ENCODE measurements at places on chromosomes 2 and 18.

DNA sequence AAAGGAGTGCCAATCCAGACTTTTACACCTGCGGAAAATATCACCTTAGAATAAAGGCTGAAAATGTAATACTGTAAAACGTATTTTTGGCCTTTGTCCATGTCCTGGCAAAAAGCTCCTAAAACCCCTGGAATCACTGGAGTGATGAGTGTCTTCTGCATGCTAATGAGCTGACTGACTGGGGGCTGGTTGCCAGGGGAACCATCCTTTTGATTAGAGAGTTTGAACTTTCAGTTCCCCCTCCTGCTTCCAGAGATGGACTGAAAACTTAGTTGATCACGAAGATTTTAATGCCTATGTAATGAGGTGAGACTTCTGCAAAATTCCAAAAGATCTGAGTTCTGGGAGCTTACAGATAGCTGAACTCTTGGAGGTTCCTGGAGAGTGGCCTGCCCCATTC, 20.5 kb downstream of the PUM2 start:
- DNase-seq: no peak

GRCh38 chr2:57693177-57693576, 353.4 kb upstream of the VRK2 start:
- no peak for DNase-seq

DNA sequence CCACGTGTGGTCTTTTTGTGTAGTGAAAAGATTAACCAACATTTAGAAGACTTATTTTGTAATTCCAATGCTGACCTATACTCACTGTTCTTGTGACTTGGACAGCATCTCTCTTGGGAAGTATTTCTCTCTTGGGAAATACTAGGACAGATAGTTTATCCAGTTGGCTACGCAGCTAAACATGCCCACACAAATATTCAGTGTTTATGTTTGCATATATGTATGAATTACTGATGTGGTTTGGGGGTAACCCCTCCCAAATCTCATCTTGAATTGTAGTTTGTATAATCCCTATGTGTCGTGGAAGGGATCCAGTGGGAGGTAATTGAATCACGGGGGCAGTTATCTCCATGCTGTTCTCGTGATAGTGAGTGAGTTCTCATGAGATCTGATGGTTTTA, 2062.3 kb upstream of the CELF4 start:
- no peak for DNase-seq

- DNase-seq: peak; percentile 89
These were observed 9.1 kb upstream of the ARID5A start for GRCh38 chr2:96527286-96528005.

- DNase-seq: no peak
These were observed 274.9 kb downstream of the NR4A2 start for GRCh38 chr2:156057647-156058046.

DNA sequence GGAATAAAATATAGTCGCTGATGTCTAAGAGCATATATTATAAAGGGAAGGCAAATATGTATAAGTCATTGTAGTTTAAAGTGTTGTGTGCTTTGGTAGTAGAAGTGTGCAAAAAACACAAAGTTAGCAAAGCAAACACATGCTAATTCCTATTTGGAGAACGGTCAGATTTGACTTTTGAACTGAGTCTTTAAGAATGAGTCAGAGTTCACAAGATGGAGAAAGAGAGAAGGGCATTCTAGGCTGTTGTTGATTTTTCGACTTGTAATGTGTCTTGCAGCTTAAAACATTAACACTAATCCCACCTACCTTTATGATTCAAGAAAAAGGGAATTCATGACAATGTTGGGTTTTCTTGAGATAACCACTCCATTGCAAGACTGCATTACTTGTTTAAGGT, 98.1 kb downstream of the CRIM1 start:
- no peak for DNase-seq

DNA sequence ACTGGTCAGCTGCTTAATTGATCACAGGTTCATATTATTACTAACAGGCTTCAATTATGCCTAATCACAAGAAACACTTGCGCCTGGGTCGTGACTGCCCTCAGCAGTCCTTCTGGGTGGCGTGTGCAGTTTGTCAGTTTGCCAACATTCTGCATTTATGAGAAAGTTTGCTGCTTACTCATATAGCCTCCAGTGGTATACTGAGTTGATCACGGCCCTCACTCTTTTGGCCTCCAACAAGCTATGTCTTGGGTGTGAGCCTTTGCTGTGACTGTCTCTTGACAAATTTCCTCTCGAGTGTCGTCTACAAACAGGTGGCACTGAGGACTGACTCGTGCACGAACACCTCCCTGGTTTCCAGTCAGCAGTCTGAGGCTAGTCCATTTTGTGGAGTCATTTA, 27.3 kb downstream of the DCDC2C start:
- no peak for DNase-seq

DNA sequence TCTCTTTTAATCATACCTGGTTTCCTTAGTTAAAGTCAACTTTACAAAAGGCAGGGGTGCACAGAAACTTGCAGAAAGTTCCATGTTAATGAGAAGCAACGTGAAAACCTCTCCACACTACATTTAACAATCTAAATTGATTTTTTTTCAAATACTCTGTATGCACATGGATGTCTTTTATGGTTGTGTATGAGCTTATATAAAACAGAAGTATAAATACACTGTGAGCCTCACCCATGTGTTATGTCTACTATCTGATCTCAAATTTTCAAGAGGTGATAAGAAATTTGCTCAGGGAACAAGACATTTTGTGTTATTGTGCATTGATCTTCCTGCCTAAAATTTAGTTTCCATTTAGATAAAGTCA, 617.6 kb downstream of the ADCYAP1 start:
- no peak for DNase-seq

- DNase-seq: no peak
These were observed 372.8 kb upstream of the SMIM21 start for GRCh38 chr18:75800331-75800648.

- no peak for DNase-seq
These were observed 198.5 kb upstream of the GALNT5 start for GRCh38 chr2:157059036-157059435.

GRCh38 chr2:181231886-181232621, 225.1 kb upstream of the ITGA4 start:
- DNase-seq: no peak

DNA sequence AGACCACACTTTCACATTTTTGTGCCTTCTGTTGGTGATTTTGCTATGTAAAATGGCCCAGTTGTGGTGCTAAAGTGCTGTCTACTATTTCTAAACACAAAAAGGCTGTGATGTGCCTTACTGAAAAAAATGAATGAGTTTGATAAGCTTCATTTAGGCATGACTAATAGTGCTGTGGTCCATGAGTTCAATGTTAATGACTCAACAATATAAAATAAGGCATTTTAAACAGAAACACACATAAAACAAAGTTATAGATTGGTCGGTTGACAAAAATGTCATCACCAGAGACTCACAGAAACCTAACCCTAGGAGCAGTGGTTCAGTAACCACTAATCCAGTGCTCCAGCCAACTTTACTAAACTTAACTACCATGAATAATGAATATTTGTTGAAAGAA, 160.0 kb downstream of the DNAH6 start:
- no peak for DNase-seq

- DNase-seq: no peak
These were observed 32.1 kb downstream of the RPRD1A start for GRCh38 chr18:36035253-36035652.

DNA sequence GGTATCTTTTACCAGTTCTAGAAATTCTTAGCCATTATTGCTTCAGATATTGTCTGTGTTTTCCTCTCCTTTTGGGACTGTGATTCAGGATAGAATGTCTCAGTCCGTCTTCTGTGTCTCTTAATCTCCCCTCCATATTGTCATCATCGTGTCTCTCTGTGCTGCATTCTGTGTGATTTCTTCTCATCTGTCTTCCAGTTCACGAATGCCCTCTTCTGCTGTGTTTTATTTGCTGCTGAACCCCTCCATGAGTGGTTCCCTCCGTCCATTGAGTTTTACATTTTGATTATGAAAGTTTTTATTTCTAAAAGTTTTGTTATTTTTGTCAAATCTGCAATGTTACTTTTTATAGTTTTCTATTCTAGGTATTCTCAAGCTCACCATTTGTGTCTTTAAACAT, 11.7 kb downstream of the D2HGDH start:
- DNase-seq: no peak

DNA sequence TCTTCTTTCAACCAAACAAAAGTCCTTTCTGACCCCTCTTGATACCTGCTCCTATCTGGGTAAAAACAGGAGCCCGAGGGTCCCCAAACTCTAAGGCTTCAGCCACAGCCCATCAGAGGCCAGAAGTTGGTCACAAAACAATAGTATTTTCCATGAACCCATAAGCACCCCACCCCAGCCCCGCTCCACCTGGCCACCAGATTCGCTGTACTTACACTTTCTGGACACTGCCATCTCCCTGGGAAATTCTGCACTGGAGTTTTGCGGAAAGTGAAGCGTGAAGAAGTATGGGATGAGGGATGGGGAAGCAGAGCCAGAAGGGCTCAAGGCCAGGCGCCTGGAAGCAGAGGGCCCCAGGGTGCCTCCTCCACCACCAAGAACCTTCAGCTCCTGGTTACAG, 5.2 kb upstream of the RUFY4 start:
- no peak for DNase-seq

All from H7 (cell line).